NCI-H774 (cell line): ENCODE measurements at places on chromosomes 3 and 15.
A peak's percentile ranks its signal among the peaks of the same experiment; 100 is the strongest.

DNA sequence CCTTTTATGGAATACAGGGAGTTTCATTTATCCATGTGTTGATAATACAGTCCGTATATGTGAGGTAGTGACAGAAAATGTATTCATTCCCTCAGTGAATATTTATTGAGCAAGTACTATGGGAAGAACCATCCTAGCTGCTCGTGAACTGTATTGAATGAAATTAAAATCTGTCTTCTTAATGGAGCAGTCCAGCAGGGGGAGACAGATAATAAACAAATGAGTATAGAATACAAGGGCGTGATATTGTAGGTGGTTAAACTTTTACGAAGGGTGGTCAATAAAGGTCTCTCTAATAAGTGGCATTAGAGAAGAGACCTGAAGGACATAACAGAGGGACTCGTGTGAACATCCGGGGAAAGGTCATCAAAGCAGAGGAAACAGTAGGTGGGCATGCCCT, 62.7 kb upstream of the OSTN start:
- no peak for DNase-seq

GRCh38 chr3:46574243-46574646, 8.1 kb upstream of the LRRC2 start:
- no peak for DNase-seq

DNA sequence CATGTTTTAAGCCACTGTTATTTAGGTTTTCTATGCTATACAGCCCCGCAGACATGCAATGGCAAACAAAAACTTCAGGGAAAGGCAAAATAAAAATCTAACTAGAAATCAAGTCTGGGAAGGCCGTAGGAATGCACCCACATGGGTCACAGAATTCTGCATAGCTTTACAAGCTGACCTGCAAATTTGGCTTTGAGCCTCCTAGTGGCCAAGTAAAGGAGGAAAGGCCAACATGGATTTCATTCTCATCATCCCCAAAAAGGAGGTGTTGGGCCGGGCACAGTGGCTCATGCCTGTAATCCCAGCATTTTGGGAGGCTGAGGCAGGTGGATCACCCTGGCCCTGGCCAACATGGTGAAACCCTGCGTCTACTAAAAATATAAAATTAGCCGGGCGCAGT, 124.3 kb downstream of the FBLN2 start:
- no peak for DNase-seq

GRCh38 chr3:148186881-148187280, 510.8 kb upstream of the AGTR1 start:
- DNase-seq, result no peak

DNA sequence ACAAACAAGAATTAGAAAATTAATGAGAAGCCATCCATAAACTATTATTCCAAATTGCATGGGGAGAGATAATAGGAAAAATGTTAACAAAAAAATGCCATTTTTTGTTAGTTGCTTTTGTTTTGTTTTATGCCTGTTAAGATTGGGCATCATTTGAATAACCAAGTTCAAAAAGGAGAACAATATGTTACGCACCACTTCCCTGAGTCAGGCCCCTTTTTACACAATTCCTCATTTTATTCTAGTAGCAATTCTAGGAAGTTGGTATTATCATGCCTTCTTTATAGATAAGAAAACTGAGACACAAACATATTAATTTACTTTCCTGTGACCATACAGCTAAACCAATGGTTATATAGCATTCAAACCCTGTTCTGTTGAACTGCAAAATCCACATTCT, 736.9 kb upstream of the CCDC54 start:
- DNase-seq, result no peak

DNA sequence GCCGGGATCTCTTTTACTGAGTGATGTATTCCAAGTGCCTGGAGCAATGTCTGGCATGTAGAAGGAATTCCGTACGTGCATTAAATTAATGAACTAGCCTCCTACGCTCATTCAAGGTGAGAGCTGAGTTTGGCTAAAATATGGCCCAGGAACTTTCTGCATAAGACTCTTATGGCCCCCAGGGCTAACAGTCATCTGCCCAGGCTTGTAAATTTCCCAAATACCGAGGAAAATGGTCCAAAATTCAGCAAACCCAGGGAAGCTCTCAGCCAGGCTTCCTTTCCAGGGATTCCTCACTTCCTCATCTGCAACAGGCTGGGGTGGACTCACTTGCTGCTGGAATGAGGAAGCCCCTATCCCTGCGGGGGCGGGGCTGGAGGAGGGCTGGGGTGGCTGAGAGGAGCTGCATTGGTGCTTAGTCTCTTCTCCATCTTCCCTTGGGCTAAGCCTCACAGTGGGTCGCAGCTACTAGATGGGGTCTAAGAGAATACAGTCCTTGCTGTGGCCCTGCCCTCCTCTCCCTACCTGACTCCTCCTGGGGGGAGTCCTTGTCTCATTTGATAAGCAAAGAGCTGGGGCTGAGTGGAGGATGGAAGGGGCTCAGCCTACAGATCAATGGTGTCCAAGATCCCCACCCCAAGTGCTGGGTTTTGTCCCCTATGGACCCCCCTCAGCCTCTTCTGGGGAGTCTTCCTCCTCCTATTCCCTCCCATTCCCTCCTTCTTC, 28.5 kb upstream of the APOD start:
- no peak for DNase-seq

- no peak for DNase-seq
Observed at GRCh38 chr3:145981056-145981455, 179.9 kb downstream of the PLOD2 start.

- DNase-seq, result no peak
Observed at GRCh38 chr3:186095561-186096081, 13.3 kb downstream of the ETV5 start.

- DNase-seq, result no peak
Observed at GRCh38 chr3:131277836-131278497, 103.6 kb upstream of the NUDT16 start.

GRCh38 chr3:52175416-52176179, 21.4 kb upstream of the POC1A start:
- no peak for DNase-seq

DNA sequence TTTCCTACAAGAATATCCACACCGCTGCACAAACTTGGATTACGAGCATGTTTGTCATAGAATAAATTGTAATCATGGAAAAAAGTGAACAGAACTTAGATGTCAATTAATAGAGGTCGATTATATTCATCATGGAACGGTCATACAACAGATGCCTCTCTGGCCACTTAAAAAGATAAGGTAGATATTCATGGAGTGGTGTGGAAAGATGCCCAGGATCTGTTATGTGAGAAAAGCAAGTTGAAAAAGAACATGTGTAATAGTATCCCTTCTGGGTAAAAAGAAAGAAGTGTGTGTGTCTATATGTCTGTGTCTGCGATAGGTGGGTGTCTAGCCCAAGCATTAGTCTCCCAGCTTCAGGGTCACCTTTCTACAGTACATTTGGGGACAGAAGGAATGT, 113.3 kb downstream of the ANP32A start:
- no peak for DNase-seq

DNA sequence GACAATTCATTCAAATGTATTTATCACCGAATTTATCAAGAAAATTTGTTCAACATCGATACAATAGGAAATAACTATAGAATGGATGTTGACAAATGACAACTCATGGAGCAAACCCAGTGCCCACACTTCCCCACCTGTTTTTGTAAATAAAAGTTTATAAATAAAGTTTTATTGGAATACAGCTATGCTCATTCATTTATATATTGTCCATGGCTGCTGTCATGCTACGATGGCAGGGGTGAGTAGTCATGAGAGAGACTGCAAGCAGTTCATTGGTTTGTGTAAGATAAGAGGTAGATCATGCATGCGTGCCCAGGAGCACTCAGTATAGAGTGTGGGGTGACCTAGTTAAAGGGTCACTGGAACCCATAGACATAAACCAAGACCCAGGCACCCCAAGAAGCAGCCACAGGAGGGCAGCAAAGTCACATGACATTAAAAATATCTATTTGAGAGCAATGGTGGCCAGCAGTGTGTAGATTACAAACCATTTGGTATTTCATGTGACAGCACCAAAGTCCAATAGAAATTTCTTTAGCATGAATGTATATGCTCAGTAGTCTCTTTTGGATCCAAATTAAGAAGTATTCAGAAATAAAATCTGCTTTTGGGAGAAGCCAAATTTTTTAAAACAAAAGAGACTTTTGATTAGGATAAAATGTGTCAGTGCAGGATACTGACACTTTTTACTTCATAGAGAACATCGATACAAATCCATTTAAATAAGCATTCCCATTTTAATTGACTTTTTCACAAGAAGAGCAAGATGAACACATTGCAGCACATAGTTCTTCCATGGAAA, 794.8 kb downstream of the MCTP2 start:
- no peak for DNase-seq

- DNase-seq, result no peak
Observed at GRCh38 chr3:50297896-50298725, 1.1 kb downstream of the HYAL3 start.

- DNase-seq, result no peak
Observed at GRCh38 chr3:51777985-51778384, 1.1 kb downstream of the IQCF6 start.

- DNase-seq, result no peak
Observed at GRCh38 chr3:159502986-159503385, 485.6 kb upstream of the IL12A start.

GRCh38 chr3:50749822-50750221, 75.1 kb downstream of the DOCK3 start:
- DNase-seq, result no peak

GRCh38 chr3:19146685-19147650, 1.3 kb upstream of the KCNH8 start:
- peak; percentile 88 for DNase-seq

GRCh38 chr15:92142242-92143232, 251.1 kb upstream of the ST8SIA2 start:
- DNase-seq, result no peak

GRCh38 chr3:73926360-73927202, 301.8 kb upstream of the PDZRN3 start:
- DNase-seq, result no peak

GRCh38 chr3:116005404-116005803, 382.1 kb downstream of the GAP43 start:
- no peak for DNase-seq

DNA sequence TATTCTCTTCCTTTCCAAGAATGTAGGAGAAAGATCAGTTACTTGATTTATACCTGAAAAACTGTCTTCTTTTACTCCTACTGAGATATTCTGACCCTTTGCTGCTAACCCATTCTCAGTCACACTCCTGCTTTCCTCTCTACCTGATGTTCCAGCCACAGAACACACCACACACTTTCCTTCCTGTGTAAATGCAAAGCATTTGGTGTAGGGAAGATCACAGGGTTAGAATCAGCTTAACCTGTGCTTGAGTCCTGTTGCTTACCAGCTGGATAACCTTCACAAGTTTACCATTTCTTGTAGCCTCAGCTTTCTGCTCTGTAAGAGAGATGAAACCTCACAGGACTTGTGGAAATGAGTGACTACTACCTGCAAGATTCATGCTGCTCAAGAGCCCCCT, 489.8 kb upstream of the GOLIM4 start:
- DNase-seq, result no peak

GRCh38 chr3:156788846-156789245, 37.3 kb upstream of the LEKR1 start:
- no peak for DNase-seq

GRCh38 chr3:66808891-66809594, 189.1 kb upstream of the KBTBD8 start:
- DNase-seq, result no peak

GRCh38 chr15:92069308-92070250, 216.1 kb downstream of the SLCO3A1 start:
- DNase-seq, result no peak

- no peak for DNase-seq
Observed at GRCh38 chr3:107861422-107861821, 229.4 kb downstream of the CD47 start.

GRCh38 chr3:140922634-140923033, 19.0 kb upstream of the SLC25A36 start:
- no peak for DNase-seq

DNA sequence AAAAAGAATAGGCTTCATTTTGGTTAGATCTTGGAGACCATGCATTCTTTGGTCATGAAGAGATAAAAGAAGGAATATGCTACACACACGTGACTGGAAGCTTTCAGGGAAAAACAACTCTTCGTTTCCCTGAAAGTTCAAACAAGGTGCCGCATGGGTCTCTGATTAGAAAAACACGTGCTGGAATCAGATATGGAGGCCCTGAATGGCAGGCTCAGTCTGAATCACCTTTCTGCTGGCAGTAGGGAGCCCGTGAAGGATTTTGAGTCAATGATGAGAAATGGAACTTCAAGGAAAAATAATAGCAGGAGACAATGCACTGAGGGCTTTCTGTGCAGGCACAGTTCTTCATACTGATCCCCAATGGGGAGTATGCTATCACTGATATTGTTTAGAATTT, 99.8 kb upstream of the LRRN1 start:
- DNase-seq, result no peak

DNA sequence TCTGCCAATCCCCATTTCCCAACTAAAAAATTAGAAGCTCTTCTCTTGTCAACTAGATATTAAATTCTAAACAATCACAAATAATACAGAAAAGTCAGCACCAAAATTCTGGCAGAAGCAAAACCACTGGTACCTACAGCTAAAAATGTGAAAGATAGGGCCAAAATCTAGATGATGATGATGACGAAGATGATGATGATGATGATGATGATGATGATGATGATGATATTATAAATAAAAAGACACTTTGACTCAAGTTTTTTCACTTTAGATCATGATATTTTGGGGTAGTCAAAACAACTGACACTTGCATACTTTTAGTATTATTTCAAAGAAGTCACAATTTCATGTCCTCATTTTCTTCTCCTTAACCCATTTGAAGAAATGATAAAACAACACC, 470.1 kb upstream of the NR2F2 start:
- no peak for DNase-seq

- no peak for DNase-seq
Observed at GRCh38 chr3:59334585-59334984, 284.8 kb upstream of the CFAP20DC start.

GRCh38 chr3:70984776-70985482, 598.6 kb downstream of the FOXP1 start:
- DNase-seq, result no peak

- DNase-seq, result no peak
Observed at GRCh38 chr3:115861166-115861733, 237.9 kb downstream of the GAP43 start.

- no peak for DNase-seq
Observed at GRCh38 chr3:23805210-23805632, 534 bp upstream of the UBE2E1 start.

DNA sequence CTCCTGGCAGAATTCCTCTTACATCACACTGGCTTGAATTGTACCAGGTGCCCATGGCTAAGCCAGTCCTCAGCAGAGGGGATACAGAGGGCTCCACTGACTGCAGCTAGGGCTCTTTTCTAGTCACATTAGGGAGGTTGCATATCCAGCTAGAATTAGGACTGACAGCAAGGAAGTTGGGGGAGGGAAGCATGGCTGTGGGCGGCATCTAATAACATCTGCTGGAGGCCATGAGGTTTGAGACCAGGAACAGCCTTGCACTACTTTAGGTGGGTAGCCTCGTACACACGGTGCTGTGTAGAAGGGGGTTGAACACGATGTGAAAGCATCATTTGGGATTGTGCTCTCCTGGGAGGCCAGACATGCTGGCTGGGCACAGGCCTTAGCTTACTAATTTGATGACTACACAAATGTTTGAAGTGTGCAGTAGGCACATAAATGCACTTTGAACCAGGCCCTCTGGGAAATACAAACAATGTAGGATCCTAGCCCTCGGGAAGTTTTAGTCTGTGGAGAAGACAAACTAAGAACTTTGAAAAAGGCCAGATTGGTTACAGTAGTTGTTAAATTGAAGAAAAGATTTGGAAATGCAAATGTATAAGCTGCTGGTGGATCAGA, 30.2 kb downstream of the CHCHD6 start:
- no peak for DNase-seq
